Mesendoderm (in vitro differentiated cells): ENCODE measurements at places on chromosomes 16 and 17.
A peak's percentile ranks its signal among the peaks of the same experiment; 100 is the strongest.

DNA sequence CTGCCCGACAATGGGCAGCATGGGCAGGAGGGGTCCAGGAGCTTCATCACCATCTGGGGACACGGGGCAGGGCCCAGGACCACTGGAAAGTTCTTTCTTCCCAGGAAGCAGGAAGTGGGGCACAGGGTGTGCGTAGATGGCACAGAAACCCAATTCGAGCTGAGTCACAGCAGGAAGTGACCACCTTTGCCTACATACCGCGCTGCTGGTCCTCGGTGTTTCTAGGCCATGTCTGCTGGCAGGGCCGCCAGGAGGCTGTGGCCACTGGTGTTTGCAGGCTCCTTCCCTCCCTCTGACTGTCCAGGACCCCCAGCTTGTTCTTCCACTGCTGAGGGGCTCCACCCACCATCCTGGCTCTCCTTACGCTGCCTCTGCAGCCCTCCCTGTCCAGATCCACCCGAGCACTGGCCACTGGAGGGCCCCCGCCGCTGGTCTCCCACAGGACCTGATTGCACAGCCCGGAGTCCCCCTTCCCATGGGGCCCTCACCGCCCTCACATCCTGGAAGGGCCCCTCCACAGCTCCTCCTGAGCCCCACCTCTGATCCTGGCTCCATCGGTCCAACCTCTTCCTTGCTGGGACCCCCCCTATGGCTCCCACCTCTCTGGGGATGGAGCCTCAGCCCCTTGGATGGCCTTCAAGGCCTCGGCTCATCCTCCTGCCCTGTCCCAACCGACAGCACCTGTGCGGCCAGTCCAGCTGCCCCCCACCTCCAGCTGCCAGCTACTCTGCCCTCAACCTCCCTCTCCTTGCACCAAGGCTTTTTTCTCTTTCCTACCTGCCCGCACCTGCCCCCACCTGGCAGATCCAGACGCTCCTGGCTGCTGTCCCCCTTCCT lies 14.5 kb upstream of the RASD1 start:
- no peak for DNase-seq

- DNase-seq, result peak; percentile 90
Observed at GRCh38 chr16:69131839-69132423, 457 bp downstream of the CHTF8 start.

- DNase-seq, result no peak
Observed at GRCh38 chr17:2357931-2358434, 20.7 kb downstream of the SGSM2 start.

- no peak for DNase-seq
Observed at GRCh38 chr16:9913604-9914326, 268.5 kb downstream of the GRIN2A start.

GRCh38 chr17:21462237-21462636 lies 86.1 kb downstream of the KCNJ12 start:
- no peak for DNase-seq

- no peak for DNase-seq
Observed at GRCh38 chr16:72844225-72844920, 203.6 kb downstream of the ZFHX3 start.

DNA sequence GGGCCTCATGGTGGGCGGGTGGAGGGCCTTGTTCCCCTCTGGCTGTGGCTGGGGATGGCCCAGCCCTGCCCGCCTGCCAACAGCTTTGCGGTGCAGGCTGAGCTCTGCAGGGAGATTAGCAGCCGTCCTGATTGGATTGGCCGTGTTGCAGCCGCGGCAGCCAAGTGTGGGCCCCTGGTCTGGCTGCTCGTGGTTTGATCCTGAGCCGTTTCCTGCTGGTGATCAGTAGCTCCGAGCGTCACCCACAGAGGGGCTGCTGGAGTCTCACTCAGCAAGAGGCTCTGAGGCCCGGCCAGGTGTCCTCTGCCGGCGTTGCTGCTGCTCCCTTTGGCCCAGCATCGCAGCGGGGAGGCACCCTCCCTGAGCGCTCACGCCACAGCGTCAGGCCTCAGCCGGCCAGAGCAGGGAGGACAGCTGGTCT lies 32.5 kb downstream of the BAIAP2 start:
- no peak for DNase-seq

DNA sequence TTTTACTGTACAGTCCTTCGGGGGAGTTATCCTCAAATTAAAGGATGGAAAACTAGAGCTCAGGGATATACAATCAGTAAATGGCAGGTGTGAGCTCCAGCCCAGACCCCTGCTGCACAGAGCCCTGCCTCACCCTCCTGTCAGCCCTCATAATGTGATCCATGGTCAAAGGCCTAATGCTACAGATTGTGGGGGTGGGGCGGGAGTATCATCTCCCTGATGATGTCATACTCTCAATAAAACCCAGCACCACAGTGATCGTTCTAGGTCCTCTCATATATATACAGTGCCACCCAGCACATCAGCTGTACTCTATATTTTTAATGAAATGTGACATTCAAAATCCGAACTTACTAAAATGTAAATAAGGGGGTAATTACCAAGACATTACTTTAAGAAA lies 61.5 kb downstream of the SLC39A11 start:
- DNase-seq, result no peak

DNA sequence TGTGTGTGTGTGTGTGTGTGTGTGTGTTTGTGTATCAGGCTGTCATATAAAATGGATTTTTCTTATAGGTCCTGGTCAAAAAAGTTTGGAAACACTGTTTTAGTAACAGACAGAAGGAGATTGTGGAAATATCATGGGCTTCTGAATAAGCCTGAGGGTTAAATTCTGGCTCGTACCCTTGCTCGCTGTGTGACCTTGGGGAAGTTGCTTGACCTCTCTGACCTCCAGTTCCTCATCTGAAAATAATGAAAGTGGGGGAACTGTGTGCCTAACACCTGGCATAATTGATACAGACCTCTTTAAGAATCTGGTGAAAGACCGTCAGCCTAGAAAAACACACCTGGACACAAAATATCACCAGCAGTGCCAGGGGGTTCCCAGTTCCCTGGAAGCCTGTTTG lies 25.6 kb upstream of the PIK3R6 start:
- DNase-seq, result no peak

GRCh38 chr16:55530316-55530856 lies 21.5 kb downstream of the LPCAT2 start:
- no peak for DNase-seq

GRCh38 chr16:66164581-66165247 lies 201.8 kb upstream of the CDH5 start:
- DNase-seq, result no peak

DNA sequence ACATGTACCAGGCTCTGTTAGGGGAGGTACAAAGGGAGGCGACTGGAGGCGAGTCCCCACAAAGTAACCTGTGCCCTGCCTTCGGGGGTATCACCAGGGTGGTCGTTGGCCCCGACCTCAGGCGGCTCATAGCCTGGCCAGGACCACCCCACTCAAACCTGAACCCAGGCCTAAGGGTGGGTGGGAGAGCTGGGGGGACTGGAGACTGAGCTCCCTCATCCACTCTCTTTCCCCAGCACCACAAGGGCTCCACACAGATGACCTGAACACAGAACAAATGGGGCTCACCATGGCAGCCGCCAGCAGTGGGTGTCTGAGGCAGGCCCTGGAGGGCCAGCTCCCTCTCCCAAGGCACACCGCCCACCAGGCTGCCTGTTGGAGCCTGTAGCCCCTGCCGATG lies 120.6 kb upstream of the TNRC6C start:
- no peak for DNase-seq

DNA sequence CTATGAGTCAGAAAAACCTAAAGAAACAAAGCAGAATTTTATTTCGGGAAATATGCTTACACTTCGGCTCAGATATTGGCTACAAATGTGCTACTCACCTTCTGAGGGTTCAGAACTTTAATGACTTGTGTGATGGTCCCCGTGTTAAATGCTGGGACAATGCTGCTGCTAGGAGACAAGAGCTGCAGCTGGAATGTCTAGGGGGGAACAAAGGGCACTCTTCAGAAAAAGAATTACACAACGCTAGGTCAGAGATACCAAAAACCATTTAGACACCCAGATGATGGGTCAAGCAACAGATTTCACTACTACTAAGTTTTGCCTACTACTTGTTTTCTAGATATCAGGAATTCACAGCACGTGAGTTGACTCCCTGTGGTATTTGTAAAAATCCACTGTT lies 10.0 kb upstream of the PHLPP2 start:
- no peak for DNase-seq

- no peak for DNase-seq
Observed at GRCh38 chr17:76479515-76480060, 12.2 kb downstream of the AANAT start.

DNA sequence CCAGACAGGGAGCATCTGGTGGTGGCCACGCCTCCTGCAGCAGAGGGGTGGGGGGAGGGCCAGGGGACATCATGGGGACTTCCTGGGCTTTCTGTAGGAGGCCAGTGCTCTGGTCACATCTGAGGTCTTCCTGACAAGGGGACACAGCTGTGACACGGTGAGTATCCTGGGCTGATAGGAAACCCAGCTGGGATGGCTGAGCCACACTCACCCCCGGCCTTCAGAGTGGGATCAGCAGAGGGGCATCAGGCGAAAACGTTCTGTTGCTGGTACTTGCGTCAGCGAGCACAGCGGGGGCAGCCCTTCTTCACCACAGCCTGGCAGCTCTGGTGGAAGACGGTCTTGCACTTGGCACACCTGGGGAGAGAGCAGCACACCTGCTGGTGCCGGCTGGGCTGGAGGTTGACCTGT lies 122.9 kb upstream of the SMURF2 start:
- DNase-seq, result peak; percentile 27

DNA sequence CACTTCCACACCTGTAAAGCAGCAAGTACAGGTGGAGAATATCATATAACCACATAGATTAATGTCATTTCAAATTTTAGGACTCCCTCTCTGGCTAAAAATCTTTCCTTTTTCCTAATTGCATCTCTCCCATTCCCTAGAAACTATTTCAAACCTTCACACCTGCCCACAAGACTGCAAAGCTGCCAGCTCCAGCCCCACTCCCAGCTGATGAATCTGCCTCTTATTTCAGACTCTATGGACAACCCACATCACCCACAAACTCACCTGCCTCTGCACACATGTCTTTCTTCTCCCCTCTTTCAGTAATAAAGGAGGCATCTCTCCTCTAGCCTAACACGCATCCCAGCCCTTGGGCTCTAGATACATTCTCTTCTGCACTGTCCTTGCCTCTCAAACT lies 315.1 kb downstream of the GRIN2A start:
- no peak for DNase-seq

DNA sequence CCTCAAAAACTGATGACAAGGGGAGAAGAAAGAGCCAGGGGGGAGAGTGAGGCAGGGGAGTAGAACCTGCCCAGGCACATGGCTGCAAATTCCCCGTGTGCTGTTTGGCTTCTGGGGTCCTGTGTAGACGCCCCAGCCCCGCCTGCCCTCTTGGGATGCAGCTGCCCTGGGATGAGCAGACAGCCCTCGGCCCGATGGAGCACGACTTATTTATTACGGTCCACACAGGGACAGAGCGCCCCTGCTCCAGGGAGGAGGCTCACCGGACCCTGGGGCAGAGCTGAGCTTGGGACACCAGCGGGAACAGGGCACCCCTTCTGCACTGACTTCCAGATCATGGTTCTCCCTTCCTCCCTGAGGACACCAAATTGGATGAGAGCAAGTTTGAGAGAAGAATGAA lies 9.1 kb downstream of the LDHD start:
- DNase-seq, result no peak
